ENCODE measurements at places on chromosomes 12 and 14. TPM values are rescaled to one million over a fixed set of nuclear protein-coding genes. Genes with fewer than 3 reads are reported as not detected.

Gene NFE2
- total RNA-seq, result 0.65 TPM

Gene TAS2R30
- 12.6 TPM for total RNA-seq

Gene ART4
- 0.11 TPM for total RNA-seq

Gene PIANP
- total RNA-seq, result 0.11 TPM

Gene VRTN
- not detected for total RNA-seq
